Mucosa of descending colon (tissue), 3 donors: ENCODE measurements at places on chromosomes 16 and 17. TPM values are rescaled to one million over a fixed set of nuclear protein-coding genes. Genes with fewer than 3 reads are reported as not detected.

SGCA gene
- total RNA-seq: 30.7 TPM

FNDC8 gene
- total RNA-seq: not detected

IRX5 gene
- not detected for total RNA-seq

CACNG3 gene
- not detected for total RNA-seq
